ENCODE measurements at places on chromosomes 1 and 21.
A peak's percentile ranks its signal among the peaks of the same experiment; 100 is the strongest.

DNA sequence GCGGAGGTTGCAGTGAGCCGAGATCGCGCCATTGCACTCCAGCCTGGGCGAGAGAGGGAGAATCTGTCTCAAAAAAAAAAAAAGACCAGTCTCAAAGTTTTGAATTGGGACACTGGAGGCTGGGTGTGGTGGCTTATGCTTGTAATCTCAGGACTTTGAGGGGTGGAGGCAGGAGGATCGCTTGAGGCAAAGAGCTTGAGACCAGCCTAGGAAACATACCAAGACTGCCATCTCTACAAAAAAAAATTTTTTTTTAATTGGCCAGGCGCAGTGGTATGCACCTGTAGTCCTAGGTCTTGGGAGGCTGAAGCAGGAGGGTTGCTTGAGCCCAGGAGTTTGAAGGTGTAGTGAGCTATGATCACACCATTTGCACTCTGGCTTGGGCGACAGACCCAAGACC, 3.9 kb downstream of the ZBTB8B start:
- no peak for DNase-seq

DNA sequence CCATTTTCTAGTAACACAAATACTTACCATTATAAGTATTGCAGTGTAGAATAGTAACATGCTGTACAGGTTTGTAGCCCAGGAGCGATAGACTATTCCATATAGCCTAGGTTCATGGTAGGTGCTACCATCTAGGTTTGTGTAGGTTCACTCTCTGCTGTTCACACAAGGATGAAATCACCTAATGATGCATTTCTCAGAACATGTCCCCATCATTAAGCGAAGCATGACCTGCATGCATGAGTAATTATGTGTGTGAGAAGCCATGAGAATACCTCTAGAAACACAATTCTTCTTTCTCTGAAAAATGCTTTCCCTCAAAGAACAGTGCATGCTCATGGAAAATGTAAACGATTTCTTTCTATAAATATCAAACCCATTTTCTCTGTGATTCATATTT, 69.3 kb downstream of the NR5A2 start:
- no peak for DNase-seq

DNA sequence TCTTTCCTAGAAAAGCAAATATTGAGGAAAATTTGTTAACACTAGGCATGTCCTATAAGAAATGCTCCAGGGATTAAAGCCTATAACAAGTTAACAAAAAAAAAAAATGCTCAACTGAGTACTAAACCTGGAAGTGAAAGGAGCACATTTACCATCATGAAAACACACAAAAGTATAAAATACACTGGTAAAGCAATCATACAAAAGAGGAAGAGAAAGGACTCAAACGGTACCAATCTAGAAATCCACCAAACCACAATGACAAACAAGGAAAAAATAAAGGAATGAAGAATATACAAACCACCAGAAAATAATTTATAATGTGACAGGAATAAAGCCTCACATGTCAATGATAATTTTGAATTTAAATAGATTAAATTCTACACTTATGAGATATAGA, 21.2 kb downstream of the CD1E start:
- no peak for DNase-seq

DNA sequence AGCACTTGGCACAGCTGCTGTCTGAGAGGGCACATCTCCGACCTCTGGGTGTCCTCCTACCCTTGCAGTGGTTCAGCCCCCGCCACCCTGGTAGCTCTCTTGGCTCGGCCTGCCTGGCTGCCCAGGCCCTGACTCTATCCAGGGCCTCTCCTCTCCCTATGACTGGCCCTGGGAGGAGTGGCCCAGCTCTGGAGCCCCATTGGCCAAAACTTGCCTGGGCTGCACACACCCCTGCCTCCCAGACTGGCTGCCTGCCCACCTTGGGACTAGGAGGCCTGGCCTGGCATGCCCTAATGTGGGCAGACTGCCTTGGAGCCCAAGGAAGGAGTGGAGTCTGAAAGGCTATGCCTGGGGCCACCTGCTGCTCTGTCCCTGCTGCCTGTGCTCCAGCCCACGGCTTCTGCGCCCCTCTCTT, 33.6 kb downstream of the ACOT11 start:
- peak; percentile 73 for DNase-seq

DNA sequence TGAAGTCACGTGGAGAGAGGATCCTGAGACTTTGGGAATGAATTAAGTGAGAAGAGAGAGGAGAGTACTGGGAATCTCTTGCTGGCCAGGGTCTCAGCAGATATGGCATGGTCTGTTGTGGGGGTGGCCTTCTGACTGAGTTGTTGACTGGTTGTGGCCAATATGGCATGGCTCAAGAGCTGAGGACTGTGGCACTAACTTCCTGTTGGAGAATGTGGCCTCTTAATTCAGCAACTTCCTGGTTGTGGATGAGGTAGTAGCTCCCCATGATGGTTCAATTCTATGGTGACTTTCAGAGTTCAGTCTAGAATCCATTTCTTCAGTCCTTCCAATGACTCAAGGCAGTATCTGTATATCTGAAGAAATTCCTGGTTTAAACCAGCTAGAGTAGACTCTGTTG, 44.7 kb upstream of the PAXBP1 start:
- no peak for DNase-seq

DNA sequence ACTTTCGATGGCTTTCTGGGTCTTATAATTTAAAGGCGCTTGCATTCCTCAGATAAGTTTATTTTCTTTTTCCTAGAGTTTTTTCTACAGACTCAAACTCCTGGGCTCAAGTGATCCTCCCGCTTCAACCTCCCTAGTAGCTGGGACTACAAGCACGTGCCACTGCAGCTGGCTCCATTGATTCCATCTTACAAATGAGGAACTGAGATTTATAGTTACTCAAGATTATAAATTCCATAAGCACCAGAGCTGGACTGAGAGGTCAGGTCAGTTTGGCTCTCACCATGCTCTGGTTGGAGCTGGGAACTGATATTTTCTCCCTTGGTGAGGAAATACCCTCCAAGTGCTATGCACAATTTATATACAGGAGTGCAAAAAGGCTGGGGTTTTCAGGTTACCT, 13.4 kb upstream of the PRPF38B start:
- DNase-seq: no peak

- DNase-seq: no peak
These were observed 1.7 kb upstream of the DNTTIP2 start for GRCh38 chr1:93880731-93881130.

DNA sequence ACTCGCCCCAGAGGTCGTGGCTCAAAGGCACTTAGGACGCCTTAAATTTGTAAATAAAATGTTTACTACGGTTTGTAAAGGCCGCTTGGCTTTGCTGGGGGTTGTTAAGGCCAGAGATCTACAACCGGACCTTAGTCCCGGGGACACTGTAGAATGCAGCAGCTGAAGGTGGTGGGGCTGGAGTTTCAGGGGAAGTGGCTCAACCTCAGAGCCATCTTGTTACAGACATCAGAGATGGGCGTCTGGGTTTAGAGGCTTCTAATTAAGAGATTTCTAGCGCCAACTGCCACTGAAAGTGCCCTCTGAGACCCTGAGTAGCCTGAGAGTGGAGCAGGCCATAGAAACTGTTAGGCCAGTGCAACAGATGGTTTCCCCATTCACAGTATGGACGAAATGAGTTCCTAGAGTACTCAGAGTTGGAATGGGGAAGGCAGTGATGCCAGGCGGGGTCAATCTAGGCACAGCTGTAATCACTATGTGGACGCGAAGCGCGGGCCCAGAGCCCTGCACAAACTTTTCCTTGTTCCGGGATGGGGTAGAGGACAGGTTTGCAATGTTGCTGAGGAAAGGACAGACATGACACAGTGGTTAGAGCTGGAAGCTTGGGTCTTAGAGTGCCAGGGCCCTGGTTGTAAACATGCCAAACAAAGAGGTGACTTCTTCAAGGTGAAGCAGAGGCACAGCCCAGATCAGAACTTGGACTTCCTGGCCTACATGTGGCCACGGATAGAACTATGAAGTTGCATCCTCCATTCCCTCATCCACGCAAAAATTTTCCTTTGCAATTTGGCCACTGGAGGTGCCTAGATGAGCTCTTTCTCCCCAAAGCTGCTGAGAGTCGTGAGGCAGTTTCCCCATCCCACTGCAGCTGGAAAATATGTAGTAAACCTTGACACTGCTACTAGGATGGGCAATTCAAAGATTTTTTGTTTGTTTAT, 6.0 kb downstream of the HLX start:
- DNase-seq: no peak

GRCh38 chr1:64505232-64505943, 35.5 kb downstream of the CACHD1 start:
- peak; percentile 28 for DNase-seq

- DNase-seq: no peak
These were observed 216.2 kb downstream of the SDCCAG8 start for GRCh38 chr1:243471754-243472745.

DNA sequence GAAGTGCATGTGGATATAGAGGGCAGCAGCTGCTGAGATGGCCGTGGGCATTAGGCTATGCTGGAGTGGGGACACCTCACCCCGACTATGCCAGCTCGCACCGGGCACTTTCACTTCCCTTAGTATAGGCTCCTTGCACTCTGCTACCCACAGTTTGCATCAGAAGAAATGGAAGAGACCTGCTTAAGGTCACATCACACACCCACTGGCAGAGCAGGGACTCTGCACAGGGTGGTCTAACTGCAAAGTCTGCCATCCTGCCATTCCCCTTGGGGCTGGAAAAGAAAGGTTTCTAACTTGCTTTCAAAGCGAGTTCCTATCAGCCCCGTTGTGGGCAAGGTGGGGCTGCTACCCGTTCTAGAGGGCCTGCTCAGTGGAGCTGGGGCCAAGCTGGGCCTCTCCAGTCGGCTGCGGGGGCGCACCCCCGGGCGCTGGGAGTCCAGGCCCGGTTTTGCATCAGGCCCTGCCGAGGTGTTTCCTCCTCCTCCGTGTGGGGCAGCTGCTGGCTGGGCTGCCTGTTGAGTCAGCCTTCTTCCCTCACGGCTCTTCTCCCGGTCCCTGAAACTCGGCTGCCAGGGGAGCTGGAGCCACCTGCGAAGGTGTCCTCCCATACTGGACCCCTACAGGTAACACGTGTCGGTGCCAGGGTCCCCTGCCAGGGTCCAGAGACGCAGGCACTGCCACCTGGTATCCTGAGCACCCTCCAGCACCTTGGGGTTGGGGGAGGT, at the start of gene SYTL1:
Gene SYTL1 (plus strand): TSS at position 498 of the 728 bp plus-strand sequence. CDS start 3,313 bp downstream, outside the sequence.
- peak; percentile 88 for DNase-seq

GRCh38 chr1:38153778-38154470, 107.3 kb upstream of the POU3F1 start:
- no peak for DNase-seq

GRCh38 chr1:98197356-98197755, 276.5 kb upstream of the DPYD start:
- DNase-seq: no peak

GRCh38 chr1:81186261-81186660, 614.5 kb upstream of the ADGRL2 start:
- DNase-seq: peak; percentile 35

DNA sequence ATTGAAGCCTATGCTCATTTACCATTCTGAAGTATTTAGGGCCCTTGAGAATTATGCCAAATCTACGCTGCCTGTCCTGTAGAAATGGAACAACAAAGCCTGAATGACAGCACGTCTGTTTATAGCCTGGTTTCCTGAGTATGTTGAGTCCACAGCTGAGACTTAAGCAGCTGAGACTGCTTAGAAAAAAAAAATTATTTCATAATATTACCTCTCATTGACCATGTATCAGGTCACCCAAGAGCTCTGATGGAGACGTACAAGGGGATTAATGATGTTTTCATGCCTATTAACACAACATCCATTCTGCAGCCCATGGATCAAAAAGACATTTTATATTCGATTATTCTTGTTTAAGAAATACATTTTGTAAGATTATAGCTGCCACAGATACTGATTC, 387.2 kb upstream of the NCAM2 start:
- no peak for DNase-seq

DNA sequence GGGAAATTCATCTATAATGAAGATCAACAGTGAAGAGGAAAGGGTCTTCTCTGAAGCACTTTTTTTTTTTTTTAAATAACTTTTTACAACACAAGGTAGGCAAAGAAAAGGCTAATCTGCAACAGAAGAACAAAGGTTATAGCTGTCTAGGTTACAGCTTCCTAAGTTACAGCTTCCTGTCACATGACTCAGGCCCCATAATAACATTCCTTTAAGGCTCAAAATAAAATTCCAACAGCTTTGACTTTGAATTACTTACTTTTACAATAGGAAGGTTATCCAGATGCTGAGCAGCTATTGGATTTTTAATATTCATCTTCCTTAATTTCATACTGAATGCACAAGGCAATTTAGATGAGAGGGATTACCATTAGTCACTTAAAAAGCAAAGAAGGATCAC, 40.4 kb upstream of the TMEM61 start:
- DNase-seq: peak; percentile 45

DNA sequence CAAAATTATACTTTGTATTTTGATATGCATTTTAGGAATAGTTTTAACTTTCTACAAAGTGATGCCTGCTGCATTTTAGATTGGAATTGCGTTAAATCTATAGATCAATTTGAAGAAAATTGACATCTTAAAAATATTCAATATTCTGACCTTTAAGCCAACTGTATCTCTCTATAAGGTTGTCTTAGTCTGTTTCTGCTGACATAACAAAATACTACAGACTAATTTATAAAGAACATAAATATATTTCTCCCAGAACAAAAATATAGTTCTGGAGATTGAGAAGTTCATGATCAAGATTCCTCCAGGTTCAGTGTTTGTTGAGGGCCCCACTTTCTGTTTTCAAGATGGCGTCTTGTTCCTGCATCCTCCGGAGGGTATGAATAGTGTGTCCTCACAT, 73.6 kb upstream of the NEGR1 start:
- no peak for DNase-seq

DNA sequence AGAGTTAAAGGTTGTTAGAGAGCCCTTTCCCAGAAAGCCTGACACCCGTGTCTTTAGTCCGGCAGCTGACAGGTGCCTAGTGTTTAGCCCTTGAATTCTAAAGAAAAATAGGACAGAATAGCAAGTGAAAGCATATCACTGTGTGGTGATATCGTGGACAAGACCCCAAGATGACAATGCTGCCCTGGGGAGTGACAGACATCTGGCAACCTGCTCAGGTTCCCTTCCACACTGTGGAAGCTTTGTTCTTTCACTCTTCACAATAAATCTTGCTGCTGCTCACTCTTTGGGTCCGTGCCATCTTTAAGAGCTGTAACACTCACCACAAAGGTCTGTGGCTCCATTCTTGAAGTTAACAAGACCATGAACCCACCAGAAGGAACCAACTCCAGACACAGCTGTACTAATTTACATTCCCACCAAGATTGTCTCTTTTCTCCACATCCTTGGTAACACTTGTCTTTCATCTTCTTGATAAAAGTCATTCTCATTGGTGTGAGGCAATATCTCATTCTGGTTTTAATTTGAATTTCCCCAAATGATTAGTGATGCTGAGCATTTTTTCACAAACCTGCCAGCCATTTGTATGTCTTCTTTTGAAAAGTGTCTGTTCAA, 107.6 kb upstream of the SGIP1 start:
- no peak for DNase-seq

GRCh38 chr1:239123260-239123659, 263.1 kb upstream of the CHRM3 start:
- DNase-seq: no peak

Measured in foreskin fibroblast (primary cell).